ENCODE measurements at places on chromosomes 6 and 20.

DNA sequence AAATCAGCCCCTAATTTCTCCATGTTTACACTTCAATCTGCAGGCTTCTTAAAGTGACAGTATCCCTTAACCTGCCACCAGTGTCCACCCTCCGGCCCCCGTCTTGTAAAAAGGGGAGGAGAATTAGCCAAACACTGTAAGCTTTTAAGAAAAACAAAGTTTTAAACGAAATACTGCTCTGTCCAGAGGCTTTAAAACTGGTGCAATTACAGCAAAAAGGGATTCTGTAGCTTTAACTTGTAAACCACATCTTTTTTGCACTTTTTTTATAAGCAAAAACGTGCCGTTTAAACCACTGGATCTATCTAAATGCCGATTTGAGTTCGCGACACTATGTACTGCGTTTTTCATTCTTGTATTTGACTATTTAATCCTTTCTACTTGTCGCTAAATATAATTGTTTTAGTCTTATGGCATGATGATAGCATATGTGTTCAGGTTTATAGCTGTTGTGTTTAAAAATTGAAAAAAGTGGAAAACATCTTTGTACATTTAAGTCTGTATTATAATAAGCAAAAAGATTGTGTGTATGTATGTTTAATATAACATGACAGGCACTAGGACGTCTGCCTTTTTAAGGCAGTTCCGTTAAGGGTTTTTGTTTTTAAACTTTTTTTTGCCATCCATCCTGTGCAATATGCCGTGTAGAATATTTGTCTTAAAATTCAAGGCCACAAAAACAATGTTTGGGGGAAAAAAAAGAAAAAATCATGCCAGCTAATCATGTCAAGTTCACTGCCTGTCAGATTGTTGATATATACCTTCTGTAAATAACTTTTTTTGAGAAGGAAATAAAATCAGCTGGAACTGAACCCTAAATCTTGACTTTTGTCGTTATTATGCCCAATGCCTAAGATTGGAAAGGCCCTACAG lies 4.5 kb downstream of the SOX4 start:
- no peak for DNase-seq
- H3K4me1 ChIP-seq, result peaks cover 21% of the 10 kb centered on the region
- peaks cover 66% of the 10 kb centered on the region for H3K27me3 ChIP-seq
- peak overlapping the region; percentile 53 for H3K4me3 ChIP-seq

DNA sequence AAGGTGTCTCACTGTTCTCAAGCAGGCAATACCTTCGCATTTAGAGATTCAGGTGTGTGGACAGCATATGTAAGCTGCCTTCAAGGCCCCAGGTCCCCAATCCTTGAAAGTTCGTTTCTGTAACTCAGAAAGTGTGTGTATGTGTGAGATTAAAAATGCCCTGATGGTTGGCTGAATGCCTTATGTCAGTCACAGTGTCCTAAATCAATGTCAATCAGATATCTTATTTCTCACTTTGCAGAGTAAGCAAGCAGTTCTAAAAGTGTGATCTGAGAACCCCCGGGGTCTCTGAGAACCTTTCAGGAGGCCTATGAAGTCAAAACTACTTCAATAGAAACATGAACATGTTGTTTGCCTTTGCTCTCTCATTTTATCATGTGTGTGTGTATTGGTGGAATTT lies 123.2 kb upstream of the NUP153 start:
- DNase-seq, result no peak
- no peaks in the 10 kb centered on the region for H3K36me3 ChIP-seq
- H3K27ac ChIP-seq, result no peak overlapping the region

GRCh38 chr6:163948250-163948649 lies 533.7 kb downstream of the QKI start:
- no peaks in the 10 kb centered on the region for H3K36me3 ChIP-seq
- no peak overlapping the region for H3K4me3 ChIP-seq
- peaks cover 57% of the 10 kb centered on the region for H3K27me3 ChIP-seq
- peaks cover 5% of the 10 kb centered on the region for H3K4me1 ChIP-seq
- H3K27ac ChIP-seq, result no peak overlapping the region

DNA sequence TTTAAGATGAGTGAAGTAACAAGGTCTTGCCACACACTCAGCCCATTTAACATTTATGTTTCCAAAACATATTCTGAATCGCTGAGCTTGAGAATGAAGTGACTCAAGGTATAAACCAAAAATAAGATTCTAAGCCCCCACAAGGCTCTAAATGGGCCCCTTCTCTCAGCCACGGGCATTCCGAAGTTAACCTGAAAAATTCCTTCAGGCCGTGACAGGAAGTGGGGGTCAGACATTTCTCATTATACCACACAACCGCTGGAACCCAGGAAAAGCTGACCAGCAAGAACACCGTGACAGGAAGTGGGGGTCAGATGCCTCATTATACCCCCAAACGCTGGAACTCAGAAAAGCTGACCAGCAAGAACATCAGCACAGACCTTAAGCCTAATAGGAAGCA lies 247.9 kb downstream of the ERMARD start:
- H3K4me1 ChIP-seq, result no peaks in the 10 kb centered on the region
- no peak overlapping the region for H3K4me3 ChIP-seq
- peaks cover 11% of the 10 kb centered on the region for H3K27me3 ChIP-seq
- peaks cover 3% of the 10 kb centered on the region for H3K36me3 ChIP-seq
- no peak overlapping the region for H3K27ac ChIP-seq

DNA sequence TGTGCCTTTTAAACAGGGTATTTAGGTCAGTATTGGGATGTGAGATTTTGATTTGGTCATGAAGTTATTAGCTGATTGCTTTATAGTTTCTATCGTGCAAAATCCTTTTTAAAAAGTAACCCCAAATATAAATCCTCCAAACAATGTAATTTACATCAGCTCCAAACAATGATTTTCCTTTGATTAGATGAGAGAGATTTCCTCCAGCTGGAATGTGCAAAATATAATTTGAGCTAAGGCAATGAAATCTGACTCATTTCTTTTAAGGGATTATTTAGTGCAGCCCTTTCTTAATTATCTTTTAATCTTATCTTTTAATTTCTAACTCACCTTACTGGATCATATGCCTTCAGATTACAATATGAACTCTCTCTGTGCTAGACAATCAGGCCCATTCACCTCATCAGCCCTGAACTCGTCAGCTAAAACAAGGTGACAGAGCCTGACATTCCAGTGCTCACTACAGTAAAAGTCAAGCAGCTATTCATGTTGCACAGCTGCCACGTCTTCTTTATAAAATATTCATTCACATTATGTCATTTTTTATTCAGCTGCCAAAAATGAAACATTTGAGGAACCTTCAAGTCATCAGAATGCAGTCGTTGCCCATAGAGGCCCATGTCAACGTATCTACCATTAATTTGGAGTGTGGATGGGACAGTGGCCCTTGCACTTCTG lies 440.1 kb downstream of the CBLN4 start:
- H3K27ac ChIP-seq, result no peak overlapping the region
- no peak for DNase-seq

DNA sequence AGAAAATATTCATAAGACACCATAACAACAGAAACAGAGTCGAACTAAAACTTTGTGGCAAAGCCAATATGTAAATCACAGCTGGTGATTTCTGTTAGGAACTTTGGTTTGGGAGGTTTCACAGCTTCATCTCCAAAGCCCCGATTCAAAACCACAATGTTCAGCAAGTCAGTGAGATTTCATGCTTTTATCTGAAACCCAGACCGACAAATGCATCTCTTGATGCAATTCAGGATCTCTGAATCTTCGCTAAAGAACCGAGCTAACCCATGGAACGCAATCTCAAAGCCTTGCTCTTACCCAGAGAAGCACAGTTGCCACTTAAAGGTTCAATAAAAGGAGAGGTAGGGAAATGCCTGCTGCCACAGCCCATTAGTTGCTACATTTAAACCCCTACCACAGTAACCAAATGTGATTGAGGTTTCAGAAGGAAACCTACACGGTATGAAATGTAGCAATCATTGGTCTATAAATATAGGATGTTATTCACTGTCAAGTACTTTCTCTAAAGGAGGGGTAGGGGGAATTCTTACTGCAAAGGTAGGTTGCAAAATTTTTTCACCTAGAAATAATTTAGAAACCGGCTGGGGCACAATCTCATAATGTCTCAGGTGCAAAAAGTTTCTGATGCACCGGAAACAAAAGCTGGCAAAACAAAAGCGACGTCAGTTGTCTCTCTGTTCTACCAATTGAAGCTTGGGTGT lies 381.0 kb upstream of the ARID1B start:
- peaks cover 30% of the 10 kb centered on the region for H3K27me3 ChIP-seq
- no peak for DNase-seq
- H3K4me1 ChIP-seq, result peaks cover 69% of the 10 kb centered on the region

DNA sequence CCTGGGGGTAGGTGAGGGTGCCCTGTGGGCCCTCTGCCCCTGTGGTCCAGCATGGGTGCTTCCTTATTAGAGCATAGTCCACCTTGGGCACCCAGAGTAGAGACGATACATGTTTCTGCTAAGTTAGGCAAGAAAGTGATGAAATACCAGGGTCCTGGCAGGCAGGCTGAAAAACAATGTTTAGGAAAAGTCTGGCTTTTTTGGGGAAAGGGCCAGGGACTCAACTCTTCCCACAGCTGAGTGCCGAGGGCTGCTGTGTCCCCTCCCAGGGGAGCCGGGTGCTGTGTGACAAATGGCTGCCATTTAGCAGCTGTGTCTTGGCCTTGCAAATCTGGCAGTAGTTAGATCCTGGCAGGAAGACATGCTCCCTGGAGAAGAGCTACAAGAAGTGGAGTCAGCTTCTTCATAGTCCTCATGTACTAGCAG lies 61.5 kb downstream of the RREB1 start:
- peaks cover 60% of the 10 kb centered on the region for H3K4me1 ChIP-seq
- H3K4me3 ChIP-seq, result no peak overlapping the region
- DNase-seq, result no peak
- no peaks in the 10 kb centered on the region for H3K27me3 ChIP-seq

- H3K4me3 ChIP-seq, result no peak overlapping the region
- no peaks in the 10 kb centered on the region for H3K27me3 ChIP-seq
- DNase-seq, result no peak
- peaks cover 5% of the 10 kb centered on the region for H3K4me1 ChIP-seq
- no peak overlapping the region for H3K27ac ChIP-seq
Observed at GRCh38 chr6:31210741-31211532, 40.5 kb upstream of the POU5F1 start.

GRCh38 chr6:10297832-10298231 lies 117.0 kb downstream of the TFAP2A start:
- no peaks in the 10 kb centered on the region for H3K36me3 ChIP-seq
- no peaks in the 10 kb centered on the region for H3K27me3 ChIP-seq

- no peak overlapping the region for H3K27ac ChIP-seq
- H3K36me3 ChIP-seq, result no peaks in the 10 kb centered on the region
- no peak for DNase-seq
- H3K27me3 ChIP-seq, result peaks cover 56% of the 10 kb centered on the region
Observed at GRCh38 chr20:4508773-4509172, 212.9 kb upstream of the PRND start.

- H3K27me3 ChIP-seq, result no peaks in the 10 kb centered on the region
- H3K4me1 ChIP-seq, result peaks cover 2% of the 10 kb centered on the region
Observed at GRCh38 chr20:38935285-38935684, 9.1 kb downstream of the FAM83D start.

GRCh38 chr6:166202321-166202733 lies 34.7 kb upstream of the TBXT start:
- DNase-seq, result no peak
- no peaks in the 10 kb centered on the region for H3K36me3 ChIP-seq
- no peak overlapping the region for H3K4me3 ChIP-seq
- peaks cover 28% of the 10 kb centered on the region for H3K27me3 ChIP-seq

DNA sequence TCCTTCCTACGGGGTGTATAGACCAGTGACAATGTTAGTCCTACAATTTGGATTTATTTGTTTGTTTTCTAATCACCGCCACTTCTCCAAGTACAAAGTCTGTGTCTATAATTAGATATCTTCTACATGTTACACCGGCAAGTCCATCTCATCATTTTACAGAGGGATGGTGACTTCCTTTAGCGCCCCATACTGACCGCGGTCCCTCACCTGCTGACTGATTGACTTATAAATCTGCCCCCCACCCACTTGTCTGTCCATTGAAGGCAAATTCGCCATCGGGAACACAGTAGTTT lies 8.9 kb upstream of the NR2E1 start:
- peaks cover 10% of the 10 kb centered on the region for H3K4me1 ChIP-seq
- no peaks in the 10 kb centered on the region for H3K36me3 ChIP-seq
- peak overlapping the region; percentile 34 for H3K4me3 ChIP-seq
- no peak for DNase-seq

DNA sequence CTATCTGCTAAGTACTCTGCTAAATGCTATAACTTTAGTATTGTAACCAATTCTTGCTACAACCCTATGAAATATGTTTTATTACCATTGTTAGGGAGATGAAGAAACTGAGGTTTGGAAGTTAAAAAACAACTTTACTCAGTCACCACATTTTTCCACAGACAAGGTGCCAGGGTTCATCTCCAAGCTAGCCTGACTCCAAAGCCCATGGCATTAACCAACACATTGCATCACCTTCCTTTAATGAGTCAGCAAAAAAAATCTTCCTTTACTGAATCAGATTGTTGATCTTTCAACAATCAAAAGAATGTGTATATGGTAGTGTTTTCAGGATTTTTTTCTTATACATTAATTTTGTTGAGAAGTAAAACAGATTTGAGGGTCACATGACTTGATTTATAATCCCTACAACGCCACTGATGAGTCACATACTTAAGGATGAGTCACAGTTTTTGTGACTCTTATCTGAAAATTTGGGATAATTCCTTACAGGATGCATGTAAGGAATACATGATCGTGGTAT lies 41.5 kb downstream of the MAN1A1 start:
- H3K36me3 ChIP-seq, result peaks cover 36% of the 10 kb centered on the region
- H3K4me3 ChIP-seq, result no peak overlapping the region
- DNase-seq, result no peak
- peaks cover 43% of the 10 kb centered on the region for H3K4me1 ChIP-seq
- H3K27ac ChIP-seq, result no peak overlapping the region

- peaks cover 44% of the 10 kb centered on the region for H3K4me1 ChIP-seq
- no peak overlapping the region for H3K27ac ChIP-seq
- H3K36me3 ChIP-seq, result peaks cover 2% of the 10 kb centered on the region
- DNase-seq, result peak; percentile 58
- H3K27me3 ChIP-seq, result no peaks in the 10 kb centered on the region
Observed at GRCh38 chr6:106223300-106223930, 102.1 kb downstream of the ATG5 start.

DNA sequence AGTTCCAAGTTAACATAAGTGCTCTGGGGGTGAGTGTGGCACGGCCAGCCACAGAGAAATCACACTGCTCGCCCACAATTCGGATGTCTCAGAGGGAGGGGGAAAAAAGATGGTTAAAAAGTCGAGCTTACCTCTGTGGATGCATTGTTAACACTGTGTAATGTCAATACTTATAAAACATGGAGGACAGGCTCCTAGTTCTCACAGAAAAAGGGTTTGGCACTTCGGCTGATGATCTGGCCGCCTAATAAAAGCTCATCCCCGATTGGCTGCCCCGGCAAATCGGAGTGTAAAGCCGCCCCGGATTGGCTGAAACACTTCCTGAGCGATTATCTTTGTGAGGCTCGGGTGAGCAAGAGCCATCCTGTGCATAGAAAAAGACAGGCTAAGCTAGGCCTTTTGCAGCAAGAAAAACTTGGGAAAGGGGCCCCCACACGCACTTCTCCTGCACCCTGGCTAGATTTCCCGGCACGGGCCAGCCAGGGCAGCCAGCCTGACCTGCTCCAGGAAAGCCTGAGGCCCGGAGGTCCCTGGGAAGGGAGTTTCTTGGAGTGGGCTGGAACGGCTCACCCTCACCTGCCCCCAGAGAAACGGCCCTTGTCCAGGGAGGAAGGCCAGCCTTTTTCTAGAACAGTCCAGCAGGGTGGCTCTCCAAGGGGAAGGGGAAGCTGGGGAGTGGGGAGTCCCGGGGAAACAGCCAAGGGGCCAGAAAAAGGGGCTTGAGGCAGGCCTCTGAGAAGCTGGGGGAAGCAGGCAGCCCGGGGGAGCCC lies at the start of gene ZMYND8:
ZMYND8 (minus strand) TSS at position 174 of the 770 bp plus-strand sequence; CDS start at position 145, 29 bp downstream.
- H3K4me1 ChIP-seq, result peaks cover 42% of the 10 kb centered on the region
- H3K4me3 ChIP-seq, result peak within 1 kb of the TSS; percentile 92
- H3K27ac ChIP-seq, result peak within 1 kb of the TSS; percentile 98
- peaks cover 44% of the 10 kb centered on the region for H3K36me3 ChIP-seq

Data from activated T-cell treated with anti-CD3 and anti-CD28 coated beads, Interleukin-2, amount 50 U/mL, for 24 hours (primary cell).